ENCODE measurements at places on chromosomes 11 and 22.

DNA sequence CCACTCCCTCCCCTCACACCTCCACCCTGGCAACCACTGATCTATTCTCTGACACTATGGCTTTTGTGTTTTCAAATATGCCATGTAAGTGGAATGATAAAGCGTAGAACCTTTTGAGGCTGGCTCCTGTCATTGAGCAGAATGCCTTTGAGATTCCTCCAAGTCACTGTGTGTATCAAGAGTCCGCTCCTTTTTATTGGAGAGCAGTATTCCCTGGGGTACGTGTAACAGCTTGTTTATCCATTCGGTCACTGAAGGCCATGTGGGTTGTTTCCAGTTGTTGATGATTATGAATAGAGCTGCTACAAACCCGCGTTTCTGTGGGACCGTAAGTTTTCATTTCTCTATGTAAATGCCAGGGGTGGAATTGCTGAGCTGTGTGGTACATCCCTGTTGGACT lies 10.3 kb downstream of the TP53I11 start:
- DNase-seq: no peak

- DNase-seq: no peak
Measured at GRCh38 chr11:135074397-135074998, 662.5 kb upstream of the B3GAT1 start.

DNA sequence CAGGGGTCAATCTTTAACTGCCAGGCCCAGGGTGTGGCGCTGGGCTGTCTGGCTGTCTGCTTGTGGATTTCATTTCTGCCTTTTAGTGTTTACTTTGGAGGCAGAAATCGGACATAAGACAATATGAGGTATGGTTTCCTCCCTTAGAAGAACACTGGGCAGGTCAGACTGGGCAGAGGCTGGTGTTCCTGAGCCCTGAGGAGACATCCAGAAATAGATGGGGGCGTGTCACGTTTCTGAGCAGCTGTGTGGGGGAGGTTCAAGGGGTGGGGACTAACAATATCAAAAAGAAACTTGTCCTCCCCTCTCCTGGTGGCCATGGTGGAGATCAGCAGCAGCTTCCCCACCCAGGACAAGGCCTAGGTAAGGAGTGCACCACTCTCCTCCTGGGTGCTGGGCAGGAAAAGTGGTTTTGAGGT lies at the start of gene ART1:
Gene ART1 (plus strand): TSS at position 312 of the 419 bp plus-strand sequence. CDS start 14,086 bp downstream, outside the sequence.
- DNase-seq: no peak

DNA sequence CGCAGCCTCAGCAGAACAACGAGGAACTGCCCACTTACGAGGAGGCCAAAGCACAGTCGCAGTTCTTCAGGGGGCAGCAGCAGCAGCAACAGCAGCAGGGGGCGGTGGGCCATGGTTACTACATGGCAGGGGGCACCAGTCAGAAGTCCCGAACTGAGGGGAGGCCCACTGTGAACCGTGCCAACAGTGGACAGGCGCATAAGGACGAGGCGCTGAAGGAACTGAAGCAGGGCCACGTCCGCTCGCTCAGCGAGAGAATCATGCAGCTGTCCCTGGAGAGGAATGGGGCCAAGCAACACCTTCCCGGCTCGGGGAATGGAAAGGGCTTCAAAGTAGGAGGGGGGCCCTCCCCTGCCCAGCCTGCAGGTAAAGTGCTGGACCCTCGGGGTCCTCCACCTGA lies 31.6 kb downstream of the AMOTL1 start:
- DNase-seq: no peak

GRCh38 chr11:131511794-131512193 lies 141.4 kb downstream of the NTM start:
- DNase-seq: no peak

- DNase-seq: no peak
Measured at GRCh38 chr11:117501237-117501898, 173.7 kb downstream of the CEP164 start.

DNA sequence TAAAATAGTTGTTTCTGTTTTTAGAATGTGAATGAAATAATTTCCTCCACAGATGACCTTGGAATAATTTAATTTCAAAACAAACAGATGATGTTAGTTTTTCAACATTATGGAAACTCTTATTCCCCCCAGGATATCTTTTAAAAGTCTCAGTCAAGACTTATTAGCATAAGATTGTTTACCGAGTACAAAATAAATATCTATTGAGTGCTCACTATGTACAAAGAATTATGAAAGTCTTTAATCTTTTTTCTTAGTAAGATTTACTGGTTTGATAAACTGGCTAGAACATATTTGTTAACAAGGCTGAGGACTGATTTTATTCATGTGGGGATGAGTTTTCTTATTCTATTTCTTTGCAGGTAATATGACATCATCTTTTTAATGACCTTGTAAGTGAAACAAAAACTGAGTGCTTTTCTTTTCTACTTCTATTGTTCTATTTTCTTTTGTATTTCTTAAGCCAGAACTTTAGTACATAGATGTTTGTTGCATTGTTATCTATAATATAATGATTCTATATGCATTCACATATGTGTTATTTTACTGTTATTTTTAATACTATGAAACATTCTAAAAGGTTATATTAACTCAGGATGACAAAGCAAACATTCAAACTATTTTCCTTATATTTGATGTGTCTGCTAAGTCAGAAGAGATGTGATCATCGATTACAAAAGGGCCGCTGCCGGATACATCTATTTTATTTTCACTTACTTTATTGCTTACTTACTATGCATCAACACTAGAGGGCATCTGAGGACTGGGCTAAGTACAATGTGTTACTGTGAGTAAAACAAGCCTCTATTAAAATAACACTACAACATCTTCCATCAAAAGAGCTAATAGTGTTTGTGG lies 111.0 kb upstream of the ARHGAP42 start:
- no peak for DNase-seq
